Heart left ventricle (tissue), 16 donors: ENCODE measurements at places on chromosomes 2 and 18. TPM values are rescaled to one million over a fixed set of nuclear protein-coding genes. Genes with fewer than 3 reads are reported as not detected.

GRCh38 chr2:27070653-27071276 is 689 bp downstream of the OST4 start:
- DNase-seq, result no peak

- DNase-seq, result no peak
Observed at GRCh38 chr2:222479859-222480258, 55.5 kb downstream of the SGPP2 start.

- no peak for DNase-seq
Observed at GRCh38 chr18:24404591-24404990, 7.0 kb upstream of the OSBPL1A start.

DNA sequence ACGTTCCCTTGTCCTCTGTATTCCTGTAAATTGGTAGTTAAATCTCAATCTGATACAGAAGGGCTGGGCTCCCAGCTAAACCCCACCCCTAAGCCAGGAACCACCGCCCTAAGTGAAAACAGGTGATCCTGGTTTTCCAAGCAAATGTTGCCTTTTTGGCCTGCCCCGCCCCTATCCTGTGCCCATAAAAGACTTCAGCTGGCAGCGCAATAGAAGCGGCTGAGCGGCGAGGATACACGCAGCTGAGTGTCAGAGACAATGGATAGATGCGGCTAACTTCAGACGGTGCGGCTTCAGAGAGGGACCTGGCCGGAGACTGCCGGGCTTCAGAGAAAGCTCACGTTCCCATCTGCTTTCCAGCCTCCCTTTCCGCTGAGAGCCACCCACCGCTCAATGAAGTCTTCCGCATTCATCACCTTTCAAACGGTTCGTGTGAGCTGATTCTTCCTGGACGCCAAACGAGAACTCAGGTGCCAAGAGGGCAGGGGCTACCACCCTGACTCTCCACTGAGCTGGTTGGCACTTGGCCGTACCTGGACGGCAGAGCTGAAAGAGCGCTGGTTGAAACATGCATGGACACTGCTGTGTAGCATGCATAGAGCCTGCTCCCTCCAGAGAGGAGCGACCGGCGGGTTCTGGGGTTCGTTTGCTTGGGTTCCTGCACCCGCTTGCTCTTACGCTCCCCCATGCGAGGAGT is 49.5 kb upstream of the POLE4 start:
- no peak for DNase-seq

GRCh38 chr18:45503990-45504389 is 111.3 kb upstream of the SLC14A2 start:
- DNase-seq, result no peak

FABP1 gene
- polyA plus RNA-seq, result 1.2 TPM

GALR1 gene
- polyA plus RNA-seq, result 0.01 TPM

FAM161A gene
- polyA plus RNA-seq, result 4.4 TPM
